ENCODE measurements at places on chromosomes 4 and X.

DNA sequence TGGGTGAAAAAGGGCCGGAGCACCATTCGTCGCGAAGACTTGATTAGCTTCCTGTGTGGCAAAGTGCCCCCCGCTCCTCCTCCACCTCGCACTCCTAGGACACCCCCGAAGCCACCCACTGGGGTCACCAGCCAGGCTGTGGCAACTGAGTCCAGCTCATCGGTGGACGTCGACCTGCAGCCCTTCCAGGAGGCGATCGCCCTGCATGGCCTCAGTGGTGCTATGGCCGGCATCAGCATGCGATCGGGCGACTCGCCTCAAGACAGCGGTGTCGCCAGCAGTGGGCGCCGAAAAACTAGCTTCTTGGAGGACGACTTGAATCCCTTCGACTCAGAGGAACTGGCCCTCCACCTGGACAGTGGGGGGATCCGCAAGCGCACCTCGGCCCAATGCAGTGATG is 126.8 kb upstream of the CXorf66 start:
- DNase-seq = no peak

- DNase-seq = no peak
Observed at GRCh38 chr4:140046543-140046942, 107.4 kb downstream of the MAML3 start.

- no peak for DNase-seq
Observed at GRCh38 chr4:139851639-139852038, 186.0 kb downstream of the MGST2 start.

- DNase-seq = no peak
Observed at GRCh38 chr4:145735827-145736226, 55.9 kb downstream of the C4orf51 start.

- no peak for DNase-seq
Observed at GRCh38 chr4:189143263-189143952, 797.3 kb upstream of the FRG1 start.

- no peak for DNase-seq
Observed at GRCh38 chrX:39492497-39493162, 605.1 kb downstream of the BCOR start.

GRCh38 chr4:105304085-105304484 is 157.4 kb downstream of the TET2 start:
- DNase-seq = no peak

- no peak for DNase-seq
Observed at GRCh38 chr4:14375816-14376215, 626.5 kb upstream of the CPEB2 start.

- DNase-seq = no peak
Observed at GRCh38 chr4:92120810-92121498, 182.8 kb upstream of the GRID2 start.

DNA sequence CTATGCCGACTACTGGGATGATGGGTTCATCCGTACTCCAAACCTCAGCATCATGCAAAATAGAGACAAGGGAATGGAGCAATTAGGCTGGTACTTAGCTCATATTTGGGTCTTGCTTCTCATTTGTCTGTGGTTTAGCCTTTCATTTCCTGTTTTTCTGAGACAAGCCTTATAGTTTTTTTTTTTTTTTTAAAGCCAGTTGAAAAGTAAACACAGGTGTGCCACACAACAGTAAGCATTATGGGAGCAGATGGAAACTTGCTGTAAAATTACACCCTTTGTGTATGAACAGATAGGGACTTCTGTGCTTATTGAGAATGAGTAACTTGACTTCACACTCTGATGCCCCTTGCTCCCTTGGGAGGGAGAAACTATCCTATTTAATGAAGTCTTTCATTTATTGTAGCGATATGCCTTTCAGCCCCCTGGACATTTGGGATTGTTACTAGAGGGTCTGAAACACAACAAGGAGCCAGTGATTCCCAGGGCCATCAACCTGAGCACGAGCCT is 13.7 kb downstream of the RASSF6 start:
- DNase-seq = no peak

DNA sequence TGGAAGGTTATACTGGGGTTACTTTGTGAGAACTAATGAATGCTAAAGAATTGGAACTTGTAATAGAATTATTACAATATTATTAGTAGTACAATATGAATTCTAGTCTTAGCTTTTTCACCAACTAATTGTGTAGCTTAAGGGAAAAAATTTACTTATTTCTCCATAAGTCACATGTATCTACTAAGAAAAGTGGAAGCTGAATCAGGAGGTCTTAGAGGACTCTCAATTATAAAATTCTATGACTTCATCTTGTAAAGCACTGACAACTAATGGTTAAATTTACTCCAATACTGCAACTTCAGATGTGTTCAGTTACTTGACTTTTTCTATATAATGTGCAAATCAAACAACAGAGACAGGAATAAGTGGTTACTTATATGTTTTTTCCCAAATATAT is 899 bp upstream of the TMPRSS11D start:
- no peak for DNase-seq

- no peak for DNase-seq
Observed at GRCh38 chr4:138327338-138327737, 85.2 kb upstream of the SLC7A11 start.

- DNase-seq = no peak
Observed at GRCh38 chr4:1776521-1777161, 16.5 kb upstream of the FGFR3 start.

DNA sequence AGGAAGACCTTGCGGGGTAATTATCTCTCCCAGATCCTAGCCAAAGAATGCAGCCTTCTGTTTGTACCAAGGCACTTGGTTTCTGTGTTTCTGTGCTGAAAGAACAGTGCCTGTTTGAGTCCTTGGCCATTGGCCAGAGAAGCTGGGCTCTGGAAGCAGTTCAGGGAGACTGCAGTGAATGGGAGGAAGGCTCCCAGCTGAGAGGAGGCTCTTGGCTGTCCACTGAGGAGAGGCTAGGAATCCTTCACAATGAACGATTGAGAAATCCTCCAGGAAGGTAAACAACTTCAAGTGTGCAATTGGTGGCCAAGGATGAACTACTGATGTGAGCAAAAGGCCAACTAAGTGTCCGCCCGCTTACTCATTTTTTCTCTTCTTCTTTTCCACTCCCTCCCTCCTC is 61.3 kb downstream of the HS3ST1 start:
- no peak for DNase-seq

- DNase-seq = no peak
Observed at GRCh38 chr4:55346851-55347255, 811 bp downstream of the SRD5A3 start.

DNA sequence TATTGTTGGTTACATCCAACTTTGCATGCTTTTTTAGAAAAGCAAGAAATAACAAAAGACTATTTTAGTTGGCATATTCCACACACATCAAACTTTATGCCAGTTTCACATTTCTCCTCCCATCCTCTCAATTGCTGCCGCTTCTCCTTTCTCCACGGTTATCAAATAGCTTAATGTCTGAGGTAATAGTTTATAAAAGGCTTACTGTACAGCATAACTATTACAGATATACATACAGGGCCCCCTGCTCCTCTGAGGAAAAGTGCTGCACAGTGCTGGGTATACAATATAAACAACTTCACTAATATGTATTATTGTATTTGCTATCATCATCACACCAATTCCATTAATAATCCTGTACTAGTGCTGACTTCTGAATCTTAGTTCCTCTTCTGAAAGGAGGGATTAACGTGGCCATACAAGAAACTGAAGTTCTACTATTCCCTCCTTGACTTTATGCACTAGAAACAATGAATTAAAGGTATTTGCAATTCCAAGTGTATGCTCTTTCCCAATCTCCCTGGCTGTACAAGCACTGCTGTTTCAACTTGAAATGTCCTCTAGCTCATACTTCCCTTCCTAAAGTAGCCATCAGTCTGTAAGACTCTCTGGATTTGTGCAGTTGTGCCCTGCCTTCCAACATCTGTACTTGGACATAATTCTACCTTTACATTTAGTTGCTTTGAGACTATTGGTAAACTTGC is 2.5 kb downstream of the CCNI start:
- DNase-seq = no peak

DNA sequence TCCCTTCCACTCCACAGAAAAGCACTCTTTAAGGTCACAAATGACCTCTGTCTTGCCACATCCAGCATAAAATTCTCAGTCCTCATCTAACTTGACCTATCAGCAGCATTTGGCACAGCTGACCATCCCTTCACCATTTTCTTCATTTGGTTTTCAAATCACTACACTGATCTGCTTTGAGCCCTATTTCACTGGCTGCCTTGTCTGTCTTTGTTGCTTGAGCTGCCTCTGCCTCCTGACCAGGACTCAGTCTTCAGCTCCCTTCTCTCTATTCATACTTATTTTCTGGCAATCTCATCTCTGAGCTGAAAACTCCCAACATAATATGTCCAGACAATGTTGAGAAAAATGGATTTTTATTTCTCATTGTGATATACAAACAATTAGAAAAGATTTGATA is 27.7 kb upstream of the PDE5A start:
- no peak for DNase-seq

GRCh38 chr4:92634882-92635281 is 331.1 kb downstream of the GRID2 start:
- DNase-seq = no peak
